ENCODE measurements at places on chromosomes 11 and 22.
A peak's percentile ranks its signal among the peaks of the same experiment; 100 is the strongest.

GRCh38 chr11:120195601-120196320 is 15.1 kb upstream of the OAF start:
- no peak for DNase-seq

GRCh38 chr11:115871161-115871760 is 367.0 kb upstream of the CADM1 start:
- no peak for DNase-seq

DNA sequence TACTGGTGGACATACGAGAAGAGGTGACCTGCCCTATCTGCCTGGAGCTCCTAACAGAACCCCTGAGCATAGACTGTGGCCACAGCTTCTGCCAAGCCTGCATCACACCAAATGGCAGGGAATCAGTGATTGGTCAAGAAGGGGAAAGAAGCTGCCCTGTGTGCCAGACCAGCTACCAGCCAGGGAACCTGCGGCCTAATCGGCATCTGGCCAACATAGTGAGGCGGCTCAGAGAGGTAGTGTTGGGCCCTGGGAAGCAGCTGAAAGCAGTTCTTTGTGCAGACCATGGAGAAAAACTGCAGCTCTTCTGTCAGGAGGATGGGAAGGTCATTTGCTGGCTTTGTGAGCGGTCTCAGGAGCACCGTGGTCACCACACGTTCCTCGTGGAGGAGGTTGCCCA is 6.9 kb downstream of the TRIM6 start:
- DNase-seq = no peak

- no peak for DNase-seq
Observed at GRCh38 chr11:111975076-111975806, 38.1 kb downstream of the DIXDC1 start.

GRCh38 chr11:119237515-119237914 is 31.4 kb downstream of the CBL start:
- DNase-seq = no peak

- DNase-seq = no peak
Observed at GRCh38 chr11:96393753-96394348, 4.0 kb downstream of the JRKL start.

DNA sequence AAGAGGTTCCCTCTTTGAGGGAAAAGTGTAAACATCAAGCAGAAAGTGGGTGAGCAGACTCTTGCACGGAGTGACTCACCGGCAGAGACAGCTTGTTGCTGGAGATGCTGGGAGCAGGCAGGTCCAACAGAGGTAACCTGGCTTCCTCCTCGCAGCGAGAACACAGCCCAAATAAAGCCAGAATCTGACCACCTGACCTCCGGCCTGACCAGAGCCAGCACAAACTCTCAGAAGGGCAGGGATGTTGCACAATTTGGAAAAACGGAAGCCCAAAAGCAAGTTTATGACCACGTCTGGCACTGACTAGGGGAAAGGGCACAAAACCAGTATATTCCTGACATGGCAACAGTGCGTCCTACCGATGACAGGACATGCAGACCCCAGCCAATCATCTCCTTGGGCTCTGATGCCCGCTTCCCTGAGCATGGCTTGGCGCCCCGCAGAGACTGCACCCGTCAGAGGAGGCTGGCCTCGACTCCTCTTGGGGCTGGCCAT is 5.4 kb downstream of the SMCO4 start:
- DNase-seq = no peak

DNA sequence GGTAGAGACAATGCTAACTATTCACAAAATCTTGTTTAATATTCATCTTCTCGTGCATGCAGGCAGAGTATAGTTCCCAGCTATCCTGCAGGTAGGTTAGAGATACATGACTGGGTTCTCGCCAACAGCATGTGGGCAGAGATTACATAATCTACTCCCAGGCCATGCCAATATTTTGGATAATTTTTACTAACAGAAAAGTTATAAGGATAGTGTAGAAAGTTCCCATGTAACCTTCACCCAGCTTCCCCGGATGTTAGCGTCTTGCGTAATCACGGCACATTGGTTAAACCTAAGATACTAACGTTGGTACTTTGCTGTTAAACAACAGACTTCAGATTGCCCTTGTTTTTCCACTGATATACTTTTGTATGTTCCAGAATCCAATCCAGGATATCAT is 215.5 kb upstream of the LARGE1 start:
- no peak for DNase-seq

DNA sequence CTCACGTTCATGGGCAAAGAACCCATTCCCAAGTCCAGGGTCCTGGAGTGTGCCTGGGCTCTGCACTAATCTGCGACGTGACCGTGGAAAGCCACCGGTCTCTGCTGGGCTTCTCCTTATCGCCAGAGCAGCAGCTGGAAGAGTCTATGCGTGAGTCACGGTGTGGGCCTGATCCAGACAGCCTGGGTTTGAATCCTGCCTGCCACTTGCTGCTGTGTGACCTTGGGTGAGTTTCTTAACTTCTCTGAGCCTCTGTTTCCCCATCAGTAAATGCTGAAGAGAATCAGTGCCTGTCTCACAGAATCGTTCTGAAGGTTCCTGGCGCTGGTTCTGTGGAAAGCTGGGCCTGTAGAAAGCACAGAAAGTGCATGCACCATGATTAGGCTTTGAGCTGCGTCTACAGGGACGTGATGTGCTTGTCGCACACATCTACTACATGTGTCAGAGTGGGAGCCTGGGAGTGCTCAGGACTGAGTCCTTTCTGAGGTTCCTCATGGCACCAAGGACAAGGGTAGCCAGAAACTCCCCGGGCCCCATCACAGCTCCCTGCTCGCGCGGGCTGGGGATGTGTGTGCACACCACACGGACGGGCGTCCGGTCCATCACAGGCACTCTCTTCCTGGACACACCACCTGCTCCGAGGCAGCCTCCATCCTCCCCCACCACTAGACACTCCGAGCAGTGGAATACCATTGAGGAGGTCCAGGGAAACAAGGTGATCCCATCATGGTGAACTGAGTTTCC is 20.5 kb upstream of the PDGFB start:
- no peak for DNase-seq

DNA sequence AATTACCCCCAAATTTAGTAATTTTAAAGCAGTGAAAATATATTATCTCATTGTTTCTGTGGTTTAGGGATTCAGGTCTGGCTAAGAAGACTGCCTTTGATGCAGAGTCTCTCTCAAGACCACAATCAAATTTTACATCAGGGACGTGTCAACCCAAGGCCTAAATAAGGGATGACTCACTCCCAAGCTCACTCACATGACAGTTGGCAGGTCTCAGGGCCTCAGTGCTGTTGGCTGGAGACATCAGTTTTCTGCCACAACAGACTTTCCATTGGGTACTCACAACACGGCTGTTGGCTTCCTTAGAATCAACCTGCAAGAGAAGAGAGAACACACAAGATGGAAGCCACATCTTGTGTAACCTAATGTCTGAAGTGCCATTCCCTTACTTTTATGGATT is 377.3 kb downstream of the FAM181B start:
- DNase-seq = no peak

GRCh38 chr11:93838967-93839366 is 11.5 kb downstream of the VSTM5 start:
- no peak for DNase-seq

DNA sequence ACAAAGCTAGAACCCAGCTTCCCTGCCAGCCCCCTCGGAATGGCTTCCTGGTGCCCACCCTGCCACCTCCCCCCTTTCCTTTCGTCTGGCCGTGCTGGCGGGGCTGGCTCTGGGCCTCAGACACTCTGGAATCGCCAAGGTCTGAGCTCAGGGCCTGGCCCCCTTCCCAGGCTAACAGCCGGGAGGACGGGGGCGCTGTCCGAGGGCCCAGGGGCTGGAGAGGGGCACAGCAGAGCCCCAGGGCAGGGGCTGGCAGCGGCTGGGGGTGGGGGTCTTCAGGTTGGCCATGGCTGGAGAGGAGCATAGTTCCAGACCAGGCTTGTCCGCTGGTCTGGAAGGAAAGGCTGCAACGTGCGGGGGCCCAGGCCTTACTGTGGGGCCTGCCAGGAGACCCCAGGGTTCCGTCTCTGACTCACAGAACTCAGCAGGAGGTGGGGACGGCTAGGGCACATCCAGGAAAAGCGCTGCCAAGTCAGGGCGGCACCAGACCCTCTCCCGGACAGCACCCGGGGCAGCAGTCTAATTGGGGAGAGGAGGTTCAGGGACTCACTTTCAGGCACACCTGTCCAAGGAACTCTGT is 861 bp upstream of the LTBP3 start:
- DNase-seq = no peak

GRCh38 chr11:134837887-134838232 is 425.8 kb upstream of the B3GAT1 start:
- DNase-seq = no peak

GRCh38 chr22:39745789-39746188 is 147.8 kb downstream of the ENTHD1 start:
- no peak for DNase-seq

- DNase-seq = no peak
Observed at GRCh38 chr11:65585396-65586246, 9.8 kb downstream of the EHBP1L1 start.

GRCh38 chr11:44777209-44778194 is 50.7 kb downstream of the TSPAN18 start:
- DNase-seq = no peak

GRCh38 chr11:20623252-20623651 is 23.8 kb downstream of the SLC6A5 start:
- DNase-seq = no peak

DNA sequence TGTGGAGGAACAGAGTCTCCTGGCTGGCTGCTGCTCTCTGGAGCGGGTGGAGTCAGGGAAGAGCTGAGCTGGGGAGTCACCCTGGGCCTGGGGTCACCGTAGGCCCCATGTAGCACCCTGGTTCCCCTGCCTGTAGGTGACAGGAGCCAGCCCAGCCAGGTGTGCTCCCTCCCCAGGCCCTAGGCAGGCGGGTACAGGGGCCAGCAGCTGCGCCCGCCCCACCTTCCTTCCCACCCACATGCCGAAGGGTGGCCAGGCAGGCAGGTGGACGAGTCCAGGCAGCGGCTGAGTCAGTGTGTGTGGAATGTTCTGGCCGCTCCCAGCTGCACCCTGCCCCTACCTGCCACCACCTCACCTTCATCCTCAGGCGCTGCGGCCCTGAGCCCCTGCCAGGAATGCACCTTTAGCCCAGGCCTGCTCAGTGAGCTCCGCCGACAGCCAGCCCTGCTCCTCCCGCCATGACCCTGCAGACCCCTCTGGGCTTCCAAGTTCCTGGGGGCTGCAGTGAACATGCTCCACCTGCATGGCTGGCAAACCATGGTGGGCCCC is 654 bp upstream of the SYT8 start:
- no peak for DNase-seq

- DNase-seq = peak; percentile 53
Observed at GRCh38 chr11:61187505-61188130, 15.7 kb upstream of the PGA3 start.

GRCh38 chr11:8934742-8935488 is 2.2 kb upstream of the C11orf16 start:
- DNase-seq = no peak

DNA sequence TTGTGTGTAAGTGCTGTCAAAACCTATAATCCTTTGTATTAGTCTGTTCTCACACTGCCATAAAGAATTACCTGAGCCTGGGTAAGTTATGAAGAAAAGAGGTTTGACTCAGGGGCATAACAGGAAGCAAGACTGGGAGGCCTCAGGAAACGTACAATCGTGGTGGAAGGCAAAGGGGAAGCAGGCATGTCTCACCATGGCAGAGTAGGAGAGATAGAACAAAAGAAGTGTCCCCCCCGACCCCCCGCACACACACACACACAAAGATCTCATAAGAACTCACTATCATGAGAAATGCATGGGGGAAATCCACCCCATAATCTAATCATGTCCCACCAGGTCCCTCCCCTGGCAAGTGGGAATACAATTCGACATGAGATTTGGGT is 2.3 kb upstream of the USP28 start:
- no peak for DNase-seq

GRCh38 chr11:40381481-40381880 is 1078.0 kb downstream of the LRRC4C start:
- no peak for DNase-seq

GRCh38 chr11:119483341-119483880 is 60.4 kb upstream of the THY1 start:
- no peak for DNase-seq

- DNase-seq = peak; percentile 11
Observed at GRCh38 chr11:57493507-57494503, 21.7 kb downstream of the SLC43A1 start.

DNA sequence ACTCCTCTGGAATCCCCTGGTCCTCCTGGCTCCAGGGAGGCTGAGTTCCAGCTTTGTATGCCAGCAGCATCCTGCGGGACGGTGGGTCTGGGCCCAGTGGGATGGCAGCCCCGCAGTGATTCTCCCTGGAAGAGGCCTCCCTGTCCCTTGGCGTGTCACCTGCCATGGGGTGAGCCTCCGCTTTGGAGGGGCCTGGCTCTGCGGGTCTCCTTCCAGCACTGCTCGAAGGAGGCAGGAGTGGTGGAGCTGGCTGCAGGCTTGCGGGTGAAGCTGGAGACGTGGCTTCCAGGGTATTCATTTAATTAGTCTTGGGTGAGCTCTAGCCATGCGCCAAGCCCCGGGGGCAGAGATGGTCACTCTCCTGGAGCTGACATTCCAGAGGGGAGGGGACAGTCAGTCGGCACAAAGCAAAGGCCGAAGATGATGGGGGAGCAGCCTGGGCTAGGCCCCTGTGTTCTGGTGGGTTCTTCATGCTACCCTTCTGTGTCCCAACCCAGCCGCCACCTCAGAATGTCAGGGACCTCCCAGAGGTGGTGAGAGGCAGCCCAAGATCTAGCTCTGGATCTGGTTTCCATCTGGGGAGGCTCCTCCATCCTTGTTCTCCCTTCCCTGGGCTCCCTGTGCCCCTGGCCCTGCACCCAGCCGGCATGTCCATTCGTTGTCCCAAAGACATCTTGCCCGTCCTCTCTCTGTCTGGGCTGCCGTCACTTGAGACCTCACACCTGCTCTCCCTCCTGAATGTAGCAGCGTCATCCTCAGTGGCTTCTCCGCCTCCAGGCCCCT is 1332.5 kb downstream of the BRD1 start:
- no peak for DNase-seq

- DNase-seq = no peak
Observed at GRCh38 chr11:13629779-13630178, 38.7 kb upstream of the FAR1 start.

GRCh38 chr11:33063326-33063881 is 24.0 kb downstream of the TCP11L1 start:
- no peak for DNase-seq

- DNase-seq = no peak
Observed at GRCh38 chr11:64275841-64276240, 8.6 kb downstream of the BAD start.

DNA sequence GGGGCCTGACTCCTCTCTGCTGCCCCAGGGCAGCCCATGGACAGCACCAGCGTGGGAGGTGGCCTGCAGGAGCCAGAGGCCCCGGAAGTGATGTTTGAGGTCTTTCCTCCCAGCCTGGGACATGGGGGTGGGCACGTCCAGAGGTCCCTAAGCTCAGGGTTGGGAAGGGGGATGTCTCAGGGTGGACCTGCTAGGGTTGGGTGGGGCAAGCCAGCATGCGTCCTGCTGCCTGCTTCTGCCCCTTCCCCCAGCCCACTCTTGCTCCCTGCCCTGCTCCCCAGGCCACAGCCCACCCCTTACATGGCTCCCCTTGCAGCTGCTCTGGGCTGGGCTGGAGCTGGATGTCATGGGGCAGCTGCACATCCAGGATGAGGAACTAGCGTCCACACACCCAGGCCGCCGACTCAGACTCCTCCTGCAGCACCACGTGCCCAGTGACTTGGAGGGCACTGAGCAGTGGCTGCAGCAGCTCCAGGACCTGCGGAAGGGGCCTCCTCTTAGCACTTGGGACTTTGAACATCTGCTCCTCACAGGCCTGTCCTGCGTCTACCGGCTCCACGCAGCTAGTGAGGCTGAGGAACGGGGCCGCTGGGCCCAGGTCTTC is 1.3 kb downstream of the FAM180B start:
- no peak for DNase-seq
